ENCODE measurements at places on chromosomes 2 and 18.

DNA sequence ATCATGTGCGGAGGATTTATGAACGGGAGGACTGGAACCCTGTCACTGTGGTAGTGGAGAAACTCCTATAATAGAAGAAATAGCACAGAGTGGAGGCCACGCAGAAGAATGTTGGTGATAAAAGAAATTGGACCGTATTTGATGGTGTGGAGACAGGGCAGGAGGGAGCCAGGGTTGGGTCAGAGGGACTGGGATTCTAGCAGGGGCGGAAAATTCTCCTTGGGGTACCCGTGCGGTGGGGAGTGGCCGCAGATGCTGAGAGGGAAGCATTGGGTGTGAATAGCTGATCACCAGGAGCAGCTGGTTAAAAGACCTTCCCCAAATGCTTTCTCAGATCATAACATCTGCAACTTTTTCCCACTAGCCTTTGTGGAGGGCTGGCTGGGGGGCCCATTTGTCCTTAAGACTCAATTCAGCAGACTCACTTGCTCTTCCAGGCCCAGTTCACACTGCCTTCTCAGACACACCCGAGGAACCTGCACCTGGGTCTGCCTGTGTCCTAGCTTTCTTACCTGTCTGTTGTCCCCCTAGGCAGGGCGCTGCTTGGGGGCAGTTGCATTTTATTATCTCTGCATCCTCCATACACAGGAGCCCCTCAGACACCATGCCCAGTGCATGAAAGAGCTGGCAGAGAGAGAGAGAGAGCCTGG is 7.1 kb downstream of the SH3BP4 start:
- DNase-seq: no peak

- no peak for DNase-seq
Observed at GRCh38 chr2:22703286-22703920, 681.6 kb upstream of the KLHL29 start.

DNA sequence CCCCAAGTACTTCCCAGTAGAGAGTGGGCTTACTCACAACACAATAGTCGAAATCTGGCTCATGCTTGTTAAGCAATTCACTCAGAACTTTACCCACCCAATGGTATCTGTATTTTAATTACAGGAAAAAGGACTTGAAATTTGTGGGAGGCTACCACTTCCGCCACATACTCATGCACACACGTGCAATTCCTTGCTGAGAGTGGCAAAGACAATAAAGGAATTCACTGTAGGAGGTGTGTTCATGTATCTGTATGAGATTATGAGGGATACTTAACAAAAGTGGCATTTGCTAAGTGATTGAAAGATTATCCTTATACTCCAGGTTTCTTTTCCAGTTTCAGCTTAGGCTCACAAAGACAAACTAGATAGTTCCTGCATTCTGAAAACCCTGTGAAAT is 14.9 kb upstream of the LYPD6 start:
- DNase-seq: no peak

DNA sequence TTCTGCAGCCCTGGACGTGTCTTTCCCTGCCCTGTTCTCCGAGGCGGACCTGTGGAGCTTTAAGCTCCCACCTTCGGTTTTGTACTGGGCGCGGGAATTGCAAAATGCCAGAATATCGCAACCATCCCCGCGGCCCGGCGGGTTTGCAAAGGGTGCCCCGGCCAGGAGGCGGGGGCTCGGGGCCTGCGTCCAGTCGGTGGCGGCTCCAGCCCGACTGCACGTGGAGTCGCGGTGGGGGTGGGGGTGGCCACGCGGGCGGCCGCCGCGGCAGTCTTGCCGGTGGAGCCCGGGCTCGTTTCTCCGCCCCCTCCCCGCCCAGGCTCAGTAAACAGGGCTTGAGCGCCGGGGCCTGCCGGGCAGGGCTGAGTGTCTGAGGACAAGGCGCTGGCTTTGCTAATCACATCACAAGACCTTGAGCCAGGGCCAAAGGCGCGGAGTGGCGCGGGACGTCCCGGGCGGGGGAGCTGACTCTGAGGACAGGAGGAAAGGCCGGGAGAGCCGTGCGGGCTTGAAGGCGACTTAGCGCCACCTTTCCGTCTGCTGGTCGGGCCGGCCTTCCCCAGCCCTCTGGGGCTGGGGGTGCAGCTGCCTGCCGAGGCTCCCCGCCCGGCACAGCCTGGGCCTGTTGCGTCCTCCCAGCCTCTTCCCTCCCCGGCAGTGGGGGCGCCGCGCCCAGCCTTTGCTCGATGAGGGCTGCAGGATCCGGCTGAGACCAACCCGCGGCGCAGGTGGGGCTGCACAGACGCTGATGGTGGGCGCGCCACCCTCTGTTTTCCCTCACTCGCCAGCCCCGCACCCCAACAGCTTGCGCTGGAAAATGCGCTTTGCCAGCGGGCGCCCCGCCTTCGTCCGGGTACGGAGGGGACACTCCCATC is 786 bp upstream of the ZFP36L2 start:
- peak; percentile 53 for DNase-seq

GRCh38 chr2:235134420-235134819 is 182.6 kb downstream of the SH3BP4 start:
- no peak for DNase-seq

DNA sequence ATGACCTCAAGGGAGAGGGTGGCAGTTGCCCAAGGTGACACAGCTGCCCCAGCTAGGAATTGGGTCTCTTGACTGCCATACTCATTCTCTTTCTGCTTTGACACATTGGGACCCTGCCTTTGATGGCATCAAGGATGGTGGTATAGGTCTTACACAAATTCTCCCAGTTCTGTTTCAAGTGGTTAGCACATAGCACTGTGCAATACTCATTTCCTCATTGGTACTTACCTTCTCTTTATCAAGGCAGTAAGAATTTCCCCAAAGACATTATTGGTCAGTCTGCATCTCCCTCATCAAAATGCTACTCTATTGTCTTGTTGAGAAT is 35.9 kb upstream of the CCDC93 start:
- DNase-seq: no peak

GRCh38 chr2:196268538-196269338 is 97.4 kb upstream of the STK17B start:
- no peak for DNase-seq

GRCh38 chr2:37457401-37457901 is 113.0 kb downstream of the QPCT start:
- no peak for DNase-seq

- no peak for DNase-seq
Observed at GRCh38 chr2:233081731-233082221, 21.6 kb downstream of the INPP5D start.

GRCh38 chr18:5073026-5073944 is 123.8 kb downstream of the AKAIN1 start:
- DNase-seq: peak; percentile 3

DNA sequence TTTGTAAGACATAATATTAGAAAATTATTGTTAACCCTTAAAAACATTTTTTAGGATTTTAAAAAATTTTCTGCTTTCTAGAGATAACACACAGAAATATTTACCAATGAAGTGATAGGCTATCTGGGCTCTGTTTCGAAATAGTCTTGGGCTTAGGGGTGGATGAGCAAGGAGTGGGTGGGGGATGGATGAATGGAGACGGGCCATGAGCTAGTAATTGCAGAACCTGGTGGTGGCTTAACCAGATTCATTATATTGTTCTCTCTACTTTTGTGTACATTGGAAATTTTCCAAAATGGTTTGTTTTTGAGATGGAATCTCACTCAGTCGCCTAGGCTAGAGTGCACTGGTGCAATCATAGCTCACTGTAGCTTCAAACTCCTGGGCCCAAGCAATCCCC is 89.6 kb downstream of the TCF7L1 start:
- no peak for DNase-seq

DNA sequence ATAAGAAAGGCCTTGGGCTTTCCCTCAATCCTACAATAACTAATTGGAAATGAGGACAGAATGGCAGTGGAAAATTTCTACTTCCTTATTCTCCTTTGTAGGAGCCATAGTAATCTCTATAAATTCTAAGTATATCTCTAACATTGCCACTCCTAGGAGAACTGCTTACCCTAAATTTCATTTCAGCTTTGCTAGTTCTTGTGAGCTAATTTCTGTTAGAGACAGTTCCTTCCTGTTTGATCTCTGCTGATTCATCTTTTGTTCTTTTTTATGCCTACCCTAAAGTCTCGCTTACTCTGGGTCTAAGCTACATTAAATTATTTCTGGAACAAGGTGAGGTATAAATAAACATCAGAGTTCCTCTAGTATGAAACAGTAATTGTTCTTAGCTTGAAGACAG is 25.7 kb downstream of the ABHD3 start:
- no peak for DNase-seq

GRCh38 chr2:217530392-217531090 is 472.3 kb downstream of the TNS1 start:
- no peak for DNase-seq

DNA sequence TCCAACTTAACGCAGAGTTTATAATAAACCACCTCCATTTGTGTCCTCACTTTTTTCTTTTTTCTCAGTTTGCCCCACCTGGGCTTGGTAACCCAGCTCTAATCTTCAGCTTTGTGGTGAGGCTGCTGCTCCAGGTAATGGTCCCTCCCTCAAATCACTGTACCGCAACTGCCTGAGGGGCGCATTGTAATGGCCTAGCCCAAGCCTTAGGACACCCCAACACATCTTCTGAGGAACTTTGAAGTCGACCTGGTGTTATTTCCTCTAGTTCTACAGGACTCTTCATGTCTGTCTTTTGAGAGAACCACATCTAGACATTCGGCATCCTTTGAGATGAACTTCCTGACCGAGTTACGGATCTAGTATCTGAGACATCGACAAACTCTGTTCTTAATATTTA is 99.7 kb downstream of the PLEKHM3 start:
- DNase-seq: no peak

Measured in CD4-positive, alpha-beta T cell (primary cell).